ENCODE measurements at places on chromosomes 2 and 18. TPM values are rescaled to one million over a fixed set of nuclear protein-coding genes. Genes with fewer than 3 reads are reported as not detected.

DNA sequence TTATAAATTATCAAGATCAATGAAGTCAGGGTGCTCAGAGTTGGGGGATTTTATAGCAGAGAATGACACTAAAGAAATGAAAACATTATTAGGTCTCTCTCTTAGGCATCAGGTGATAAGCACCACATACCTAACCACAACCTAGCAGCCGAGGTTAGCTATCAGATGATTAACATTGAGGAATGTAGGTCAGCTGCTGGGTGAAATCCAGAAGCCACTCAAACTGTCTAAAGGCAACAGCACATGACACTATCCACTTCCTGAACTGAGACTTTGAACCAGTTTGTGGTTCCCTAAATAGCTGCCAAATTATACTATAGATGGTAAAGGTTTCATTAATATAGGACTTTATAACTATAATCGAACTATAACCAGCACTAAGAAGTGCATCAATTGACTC is 4.7 kb downstream of the EPG5 start:
- no peak for DNase-seq

DNA sequence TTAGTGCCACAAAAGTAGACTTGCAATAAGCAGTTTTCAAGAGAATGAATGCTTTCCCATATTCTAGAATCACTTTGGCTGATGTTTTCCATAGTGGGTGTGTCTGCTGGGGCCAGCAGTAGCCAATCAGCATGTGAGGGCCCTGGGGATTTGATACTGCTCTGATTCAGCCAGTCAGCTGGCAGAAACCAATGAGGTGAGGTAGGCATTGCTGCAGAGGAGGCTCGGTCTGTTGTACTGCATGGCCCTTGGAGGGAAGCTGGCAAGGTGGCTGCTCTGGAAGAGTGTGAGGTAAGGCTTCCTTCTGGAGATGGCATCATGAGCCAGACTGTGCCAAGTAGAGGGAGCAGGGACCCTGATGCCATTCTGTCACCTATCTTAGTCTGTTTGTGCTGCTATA is 22.7 kb downstream of the TMEM87B start:
- DNase-seq: no peak

DNA sequence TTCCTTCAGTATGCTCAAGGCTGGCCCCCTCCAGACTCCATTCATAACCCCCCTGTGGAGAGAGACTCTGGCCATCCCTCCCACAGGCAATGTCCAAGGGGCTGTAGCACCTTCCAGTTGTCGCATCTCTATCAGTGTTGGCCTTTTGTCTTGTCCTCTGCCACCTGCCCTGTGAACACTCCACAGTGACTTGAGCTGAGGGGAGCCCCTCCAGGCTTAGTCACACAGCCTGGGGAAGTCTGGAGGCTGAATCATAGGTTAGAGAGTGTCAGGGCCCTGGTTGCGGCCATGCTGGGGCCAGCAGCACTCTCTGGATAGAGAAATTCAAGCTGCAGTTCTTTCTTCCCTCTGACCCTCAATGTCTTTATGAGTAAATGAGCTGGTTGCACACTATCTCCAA is 64.7 kb downstream of the GYPC start:
- no peak for DNase-seq

BOK gene
- 14.5 TPM for total RNA-seq

DNA sequence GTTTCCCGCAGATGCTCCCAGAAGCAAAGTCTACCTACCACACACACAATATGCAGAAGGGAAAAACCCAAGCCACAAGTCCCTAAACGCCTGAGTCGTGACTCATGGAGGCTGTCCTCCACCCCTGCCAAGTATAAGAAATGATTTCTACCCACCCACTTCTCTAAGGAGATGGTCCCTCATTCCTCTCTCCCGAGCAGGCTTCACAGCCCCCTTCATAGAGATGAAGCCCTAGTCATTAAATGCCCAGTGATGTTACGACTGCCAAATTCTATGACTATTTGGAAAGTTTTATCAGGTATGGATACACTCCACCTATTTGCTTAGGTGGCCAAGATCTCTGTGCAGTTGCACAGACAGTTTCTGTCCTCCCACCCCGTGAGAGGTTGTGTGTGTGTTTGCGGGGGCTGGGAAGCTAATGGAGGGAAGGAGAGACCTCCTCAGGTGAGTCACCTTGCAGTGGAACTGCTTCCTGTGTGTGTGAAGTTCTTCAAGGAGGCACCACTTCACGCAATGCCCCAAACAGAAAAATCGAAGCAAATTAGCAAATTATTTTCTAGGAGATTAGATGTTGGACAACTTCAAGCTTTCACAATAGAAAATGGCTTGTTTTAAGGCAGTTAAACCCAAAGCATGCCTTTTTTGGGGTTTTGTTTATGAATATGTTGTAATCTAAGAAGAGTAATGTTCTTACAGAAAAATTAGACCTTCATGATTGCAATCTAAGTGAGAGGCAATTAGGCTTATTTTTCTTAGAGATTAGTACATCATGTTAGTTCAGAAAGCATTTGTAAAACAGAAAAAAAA is 175.2 kb downstream of the TGIF1 start:
- peak; percentile 70 for DNase-seq

- no peak for DNase-seq
These were observed 73.5 kb downstream of the ZCCHC2 start for GRCh38 chr18:62596145-62597005.

- no peak for DNase-seq
These were observed 101.5 kb upstream of the GRB14 start for GRCh38 chr2:164722616-164723338.

UXS1 gene
- 20.4 TPM for total RNA-seq
